ENCODE measurements at places on chromosomes 12 and 14. TPM values are rescaled to one million over a fixed set of nuclear protein-coding genes. Genes with fewer than 3 reads are reported as not detected.
A peak's percentile ranks its signal among the peaks of the same experiment; 100 is the strongest.

- peak; percentile 93 for DNase-seq
Measured at GRCh38 chr14:102510616-102511520, 1.3 kb upstream of the ANKRD9 start.

- DNase-seq: peak; percentile 77
Measured at GRCh38 chr14:90815822-90816662, at the start of gene TTC7B. Gene TTC7B (minus strand): TSS chr14:90816430. CDS start chr14:90816295, 135 bp downstream.

Gene USP44
- total RNA-seq: 197 TPM

Gene CMKLR1
- 1.7 TPM for total RNA-seq

- DNase-seq: no peak
Measured at GRCh38 chr14:61140271-61140670, 140.9 kb downstream of the TMEM30B start.

DNA sequence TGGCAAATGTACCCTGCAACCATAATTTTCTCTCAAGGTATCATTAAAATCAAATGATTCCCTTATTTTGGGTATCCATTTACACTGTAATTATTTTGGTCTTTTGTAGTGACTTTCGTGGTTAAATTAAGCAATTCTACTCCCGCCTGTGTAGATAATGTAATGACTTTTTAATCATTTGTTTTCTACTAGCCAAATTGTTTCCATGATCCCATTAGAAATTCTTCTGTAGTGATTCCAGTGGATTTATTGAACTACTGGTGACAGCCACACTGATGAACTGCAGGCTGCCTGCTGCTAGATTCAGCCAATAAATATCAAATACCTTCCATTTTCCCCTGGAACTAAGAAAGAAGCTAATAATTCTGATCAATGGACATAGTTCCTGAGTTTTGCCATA, 96.0 kb downstream of the WIF1 start:
- no peak for DNase-seq

DNA sequence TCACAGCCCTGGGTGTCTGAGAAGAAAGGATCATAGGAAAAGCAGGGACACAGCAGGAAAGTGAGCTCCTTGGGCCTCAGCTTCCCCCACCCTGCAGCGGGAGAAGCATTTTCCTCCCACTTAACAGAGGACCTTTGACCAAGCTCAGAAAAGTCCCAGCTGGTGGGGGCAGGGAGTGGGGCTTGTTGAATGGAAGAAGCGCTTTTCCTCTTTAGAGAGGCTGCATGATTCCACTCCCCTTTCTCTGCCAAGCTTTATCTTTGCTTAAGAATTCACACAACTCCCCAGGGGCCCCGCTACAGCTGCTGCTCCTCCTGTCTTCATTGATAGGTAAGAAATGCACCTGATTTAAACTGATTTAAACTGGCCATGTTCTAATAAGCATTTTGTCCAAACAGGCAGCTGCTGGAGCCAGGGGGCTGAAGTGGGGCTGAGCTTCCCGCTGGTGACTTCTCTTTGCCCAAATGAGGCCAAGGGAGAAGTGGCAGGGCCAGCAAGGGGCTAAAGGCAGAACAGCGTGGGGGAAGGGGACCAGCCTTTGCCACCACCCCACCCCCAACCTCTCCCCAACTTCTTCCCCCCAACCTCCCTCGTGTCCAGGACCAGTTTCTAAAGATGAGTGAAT, 1.7 kb upstream of the PAPLN start:
- DNase-seq: peak; percentile 39

Gene RPL10L
- not detected for total RNA-seq

- no peak for DNase-seq
Measured at GRCh38 chr12:58648176-58648575, 272.1 kb downstream of the LRIG3 start.

- DNase-seq: no peak
Measured at GRCh38 chr12:80293347-80293746, 150.7 kb upstream of the PTPRQ start.

GRCh38 chr14:50529288-50530179, 2.8 kb downstream of the MAP4K5 start:
- no peak for DNase-seq

Gene RBM19
- total RNA-seq: 61.9 TPM

DNA sequence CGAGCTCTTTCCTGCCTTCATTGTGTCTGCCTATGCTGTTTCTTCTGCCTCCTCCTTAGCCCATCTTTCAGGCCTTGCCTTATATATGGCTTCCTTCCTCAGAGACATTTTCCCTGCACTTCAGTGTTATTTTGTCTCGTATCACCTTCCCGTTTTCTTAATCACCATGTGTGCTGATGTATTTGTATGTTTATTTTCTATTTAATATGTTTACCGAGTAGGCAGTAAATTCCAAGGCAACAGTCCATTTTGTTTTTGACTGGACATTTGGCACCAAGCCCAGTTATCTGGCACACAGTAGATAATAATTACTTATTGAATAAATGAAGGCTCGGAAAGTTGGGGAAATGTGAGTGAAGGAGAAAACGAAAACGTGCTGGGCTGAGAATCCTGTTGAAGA, 4.6 kb upstream of the POU6F1 start:
- no peak for DNase-seq

Gene C12orf57
- total RNA-seq: 185 TPM

Gene RND1
- total RNA-seq: 16.2 TPM

DNA sequence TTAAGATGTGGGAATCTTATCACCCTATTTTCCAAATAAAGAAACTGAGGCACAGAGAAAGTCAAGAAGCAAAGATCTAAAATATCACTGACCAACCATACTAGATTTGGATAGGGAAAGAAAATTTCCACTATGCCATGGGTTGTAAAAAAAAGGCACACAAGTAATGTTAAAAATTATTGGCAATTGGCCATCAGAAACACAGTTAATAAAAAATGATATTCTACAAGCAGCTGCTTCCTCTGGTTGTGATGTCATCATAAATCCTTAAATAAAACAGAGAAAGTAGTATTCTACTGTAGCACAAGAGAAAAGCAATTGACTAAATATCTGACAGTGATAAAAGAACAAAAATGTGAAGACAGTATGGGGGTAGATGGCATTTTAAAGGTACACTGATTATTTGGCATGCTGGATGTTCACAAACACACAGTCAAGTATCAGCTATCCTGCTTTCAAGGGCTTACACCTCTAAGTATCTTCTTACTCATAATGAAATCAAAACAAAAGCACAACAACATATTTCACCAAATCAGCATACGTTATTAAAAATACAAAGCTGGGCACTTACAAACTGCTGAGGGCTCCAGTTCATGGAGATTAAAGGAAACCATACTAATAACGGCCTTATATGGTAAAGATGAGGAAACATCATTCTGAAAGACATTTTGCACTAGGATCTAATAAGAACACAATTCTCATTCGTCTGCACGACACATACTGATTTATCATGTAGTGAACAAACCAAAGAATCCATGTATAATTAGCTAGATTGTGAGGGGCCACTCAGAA, 45.7 kb downstream of the CORO1C start:
- no peak for DNase-seq

Gene FAM90A1
- total RNA-seq: not detected

Gene FAIM2
- total RNA-seq: 1.4 TPM

GRCh38 chr14:58794993-58795762, 157.4 kb downstream of the DACT1 start:
- no peak for DNase-seq

DNA sequence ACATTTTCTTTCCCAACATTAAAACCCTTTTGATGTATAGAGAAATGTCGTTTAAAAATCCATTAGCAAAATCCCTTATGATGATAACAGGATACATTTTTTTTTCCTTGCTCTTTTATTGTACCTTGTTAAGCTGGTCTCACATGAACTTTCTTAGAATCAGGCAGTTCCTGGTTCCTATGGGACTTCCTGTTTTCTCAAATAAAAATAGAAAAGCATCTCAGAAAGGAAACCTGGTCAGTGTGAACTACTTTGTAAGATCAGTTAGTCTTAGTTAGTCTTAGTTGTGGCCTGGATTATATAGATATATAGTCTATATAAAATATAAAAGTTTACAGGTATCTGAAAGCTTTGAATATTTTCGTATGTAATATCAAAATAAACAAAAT, 40.3 kb downstream of the LEMD3 start:
- DNase-seq: no peak

GRCh38 chr14:21210023-21210422, 54.2 kb upstream of the OR5AU1 start:
- DNase-seq: no peak
